ENCODE measurements at places on chromosomes 7 and 10. TPM values are rescaled to one million over a fixed set of nuclear protein-coding genes. Genes with fewer than 3 reads are reported as not detected.

The GSTO2 gene
- not detected for polyA plus RNA-seq

The CYP2E1 gene
- polyA plus RNA-seq = not detected

The FZD1 gene
- 0.04 TPM for polyA plus RNA-seq

The PRPS1L1 gene
- not detected for polyA plus RNA-seq

The SORBS1 gene
- not detected for polyA plus RNA-seq

The SUGCT gene
- polyA plus RNA-seq = 9.8 TPM

The MRLN gene
- polyA plus RNA-seq = not detected

The SPOCK2 gene
- 48.4 TPM for polyA plus RNA-seq

The UTF1 gene
- 0.24 TPM for polyA plus RNA-seq

The FBXL13 gene
- 0.56 TPM for polyA plus RNA-seq

The HBP1 gene
- 157 TPM for polyA plus RNA-seq

The ARPC1B gene
- 437 TPM for polyA plus RNA-seq

The DRGX gene
- not detected for polyA plus RNA-seq

The TMEM139 gene
- polyA plus RNA-seq = 0.32 TPM

The FOXI2 gene
- polyA plus RNA-seq = not detected

The CHN2 gene
- not detected for polyA plus RNA-seq

The ATP6V0A4 gene
- polyA plus RNA-seq = not detected

The C7orf33 gene
- not detected for polyA plus RNA-seq
